HFF-Myc (cell line): ENCODE measurements at places on chromosomes 7 and 10.

DNA sequence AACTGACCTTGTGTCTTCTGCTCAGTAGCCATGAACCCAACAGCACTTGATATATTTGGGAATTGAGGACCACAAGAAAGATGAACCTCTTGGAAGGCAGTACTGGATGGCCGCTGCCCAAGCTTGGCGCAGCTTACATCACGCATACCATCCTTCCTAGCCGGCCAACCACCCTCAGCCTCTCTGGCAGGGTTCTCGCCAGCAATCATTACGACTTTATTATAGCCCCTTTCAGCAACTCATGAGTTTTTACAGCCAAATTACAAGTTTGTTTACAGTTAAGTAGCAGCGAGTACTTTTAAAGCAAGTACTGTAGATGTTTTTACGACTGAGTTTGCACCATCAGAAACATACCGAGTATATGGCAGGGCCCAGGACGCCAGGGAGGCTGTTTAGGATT lies 769.1 kb downstream of the SUGCT start:
- DNase-seq = no peak

DNA sequence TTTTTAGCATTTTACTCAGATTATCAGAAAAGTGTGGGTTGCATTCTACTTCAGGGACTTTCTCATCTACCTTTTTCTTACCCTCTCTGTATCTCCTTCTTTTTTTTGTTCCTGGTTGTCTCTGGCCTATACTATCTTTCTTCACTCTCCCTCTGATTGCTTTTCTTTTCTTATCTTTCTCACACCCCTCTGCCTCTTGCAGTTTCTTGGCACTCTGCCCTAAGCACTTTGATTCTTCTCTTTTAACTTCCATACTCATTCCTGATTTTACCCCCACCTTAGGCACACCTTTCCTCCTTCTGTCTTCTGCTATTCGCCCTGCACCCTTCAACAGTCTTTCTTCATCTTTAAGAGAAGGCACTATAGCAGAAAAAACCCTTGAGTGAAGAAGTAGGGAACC lies 92.8 kb upstream of the HPS1 start:
- no peak for DNase-seq

DNA sequence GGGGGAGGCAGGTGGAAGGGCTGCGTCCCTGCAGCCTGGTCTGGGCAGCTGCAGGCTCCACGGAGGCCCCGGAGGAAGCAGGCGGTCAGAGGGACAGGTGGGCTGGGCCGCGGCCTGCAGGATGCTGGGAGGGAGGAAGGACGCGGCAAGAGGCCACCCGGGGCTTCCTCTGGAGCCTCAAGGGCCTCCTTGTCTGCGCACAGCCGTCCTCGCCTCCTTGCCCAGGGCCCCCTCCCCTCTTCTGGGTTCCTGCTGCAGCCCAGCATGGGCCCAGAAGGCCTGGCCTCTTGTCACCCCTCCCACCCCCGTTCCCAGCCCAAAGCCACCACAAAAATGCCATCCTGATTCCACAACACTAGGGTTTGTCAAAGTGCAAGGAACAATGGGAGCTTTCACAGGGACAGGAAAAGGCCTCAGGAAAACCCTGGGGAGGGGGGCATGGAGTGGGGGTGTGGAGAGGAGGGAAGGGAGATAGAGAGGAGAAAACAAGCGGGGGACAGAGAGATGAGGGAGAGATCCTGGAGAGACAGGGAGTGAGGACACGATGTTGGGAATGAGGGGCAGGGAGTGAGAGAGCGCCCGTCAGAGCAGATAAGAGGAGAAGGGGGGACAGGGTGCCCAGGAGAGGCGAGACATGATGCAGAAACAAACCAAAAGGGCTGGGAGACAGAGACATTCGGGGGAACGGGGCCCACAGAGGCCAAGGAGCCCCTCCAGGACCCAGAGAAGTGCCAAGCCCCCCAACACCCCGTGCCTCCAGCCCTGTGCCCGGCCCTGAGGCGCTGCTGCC lies 41.8 kb downstream of the ZCCHC24 start:
- no peak for DNase-seq

DNA sequence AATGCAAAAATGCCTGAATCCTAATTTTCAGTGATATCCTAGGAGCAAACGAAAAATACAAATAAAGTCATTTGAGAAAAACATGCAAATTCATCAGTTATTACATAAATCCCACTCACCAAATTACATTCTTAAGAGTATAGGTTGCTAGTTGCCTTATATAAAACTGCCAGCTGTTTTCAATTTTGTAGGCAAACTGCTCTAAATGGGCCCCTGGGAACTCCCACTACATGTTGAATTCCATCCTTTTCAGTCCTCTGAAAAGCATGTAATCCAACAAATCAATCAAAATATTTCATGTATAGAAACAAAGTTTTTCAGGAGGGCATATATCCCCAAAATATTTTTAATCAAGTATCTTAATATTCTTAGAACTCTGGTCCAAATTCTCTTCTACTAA lies 2.1 kb upstream of the JMJD1C start:
- no peak for DNase-seq

GRCh38 chr10:75043256-75044131 lies 68.0 kb upstream of the SAMD8 start:
- DNase-seq = no peak

GRCh38 chr10:76428551-76429367 lies 997.3 kb downstream of the LRMDA start:
- peak; percentile 85 for DNase-seq
